COR-L47 (cell line): ENCODE measurements at places on chromosomes 2 and 18.
A peak's percentile ranks its signal among the peaks of the same experiment; 100 is the strongest.

GRCh38 chr2:118968961-118969733 is 27.2 kb downstream of the MARCO start:
- no peak for DNase-seq

GRCh38 chr2:144477957-144478311 is 42.0 kb downstream of the ZEB2 start:
- DNase-seq: no peak

- peak; percentile 70 for DNase-seq
Observed at GRCh38 chr2:33291278-33292013, 185.0 kb upstream of the RASGRP3 start.

GRCh38 chr2:201174687-201175086 is 8.3 kb upstream of the CASP10 start:
- DNase-seq: no peak

GRCh38 chr18:58988600-58988999 is 123.9 kb downstream of the ZNF532 start:
- DNase-seq: no peak

DNA sequence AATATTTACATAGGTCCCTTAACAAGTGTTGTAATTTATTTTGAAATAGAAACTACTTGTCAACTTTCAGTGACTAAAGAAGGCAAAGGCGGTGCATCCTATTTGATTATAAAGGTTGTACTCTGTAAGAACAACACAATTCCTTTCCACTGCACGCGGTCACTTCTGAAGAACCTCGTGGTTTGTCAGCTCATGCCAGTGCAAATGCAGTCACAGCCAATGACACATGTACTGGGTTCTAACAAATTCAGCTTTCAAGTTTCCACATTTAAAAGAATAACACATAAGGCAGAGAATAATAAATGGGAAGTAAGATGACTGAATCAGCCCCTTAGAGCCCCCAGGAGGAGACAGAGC is 39.7 kb downstream of the CYB5A start:
- DNase-seq: no peak

DNA sequence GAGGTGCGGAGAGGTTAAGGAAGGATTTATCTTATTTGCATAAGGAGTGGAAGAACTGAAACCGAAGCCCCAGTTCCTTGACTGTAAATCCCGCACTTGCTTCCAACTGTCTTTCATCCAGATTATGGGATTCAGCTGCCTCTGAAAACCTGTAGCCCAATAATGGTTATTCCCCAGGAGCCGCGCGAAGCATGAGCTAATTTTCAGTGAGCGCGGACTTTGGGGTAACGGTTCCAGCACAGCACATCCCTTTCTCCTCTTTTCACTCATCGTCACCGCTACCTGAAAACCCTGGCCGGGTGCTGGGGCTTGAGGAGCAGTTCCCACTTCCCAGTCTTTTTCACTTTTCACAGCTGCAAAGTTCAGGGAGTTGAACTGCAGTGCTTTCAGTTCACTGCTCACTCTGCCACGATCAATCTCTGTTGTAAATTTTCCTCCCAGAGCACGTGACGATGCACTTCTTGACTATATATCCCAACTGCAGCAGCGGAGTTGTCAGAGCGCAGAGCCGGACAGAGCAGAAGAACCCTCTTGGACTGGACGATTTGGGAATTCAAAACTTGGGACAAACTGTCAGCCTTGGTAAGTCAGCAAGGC is at the start of gene KCNE4:
Gene KCNE4 (plus strand): TSS at position 498 of the 597 bp plus-strand sequence. CDS start 641 bp downstream, outside the sequence.
- DNase-seq: no peak

GRCh38 chr2:182915369-182916326 is 49.2 kb upstream of the FRZB start:
- no peak for DNase-seq

GRCh38 chr2:130756053-130756873 is 923 bp downstream of the AMER3 start:
- DNase-seq: no peak

DNA sequence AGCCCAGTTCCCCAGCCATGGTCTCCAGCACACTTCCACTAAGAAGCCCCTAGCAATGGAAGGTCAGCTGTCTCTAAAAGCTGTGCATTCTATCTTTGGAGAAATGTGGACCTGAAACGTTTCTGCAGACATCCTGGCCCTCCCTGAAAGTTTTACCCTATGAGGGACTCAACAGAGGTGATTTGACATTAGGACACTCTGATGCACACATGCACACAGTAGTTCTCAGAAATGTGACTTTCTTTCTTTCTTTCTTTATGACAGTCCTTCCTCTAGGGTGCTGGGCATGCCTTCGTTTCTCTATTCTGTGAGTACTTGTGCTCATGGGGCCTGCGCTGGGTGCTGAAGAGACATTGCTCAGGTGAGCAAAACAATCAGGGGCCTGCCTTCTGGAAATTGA is 857.3 kb downstream of the RNF144A start:
- DNase-seq: no peak

- DNase-seq: no peak
Observed at GRCh38 chr2:55134316-55134706, 84.1 kb upstream of the RTN4 start.

DNA sequence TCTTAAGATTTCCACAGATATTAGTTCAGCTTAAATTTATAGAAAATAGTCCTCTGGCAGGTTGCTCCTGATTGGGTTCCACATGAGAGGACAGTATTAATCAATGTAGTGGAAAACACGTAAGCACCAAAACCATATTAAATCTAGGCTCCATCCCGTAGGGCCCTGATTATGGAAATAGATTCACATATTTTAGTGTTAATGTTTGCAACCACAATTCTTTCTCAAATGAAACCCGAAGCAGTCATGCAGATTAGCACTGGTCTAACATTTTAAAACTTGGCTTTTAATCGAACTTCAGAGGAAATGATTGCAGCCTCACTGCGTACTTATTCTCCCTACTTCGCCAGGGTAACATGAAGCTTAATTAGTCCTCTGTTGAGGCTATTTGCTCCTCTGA is 60.9 kb downstream of the METTL4 start:
- DNase-seq: no peak

DNA sequence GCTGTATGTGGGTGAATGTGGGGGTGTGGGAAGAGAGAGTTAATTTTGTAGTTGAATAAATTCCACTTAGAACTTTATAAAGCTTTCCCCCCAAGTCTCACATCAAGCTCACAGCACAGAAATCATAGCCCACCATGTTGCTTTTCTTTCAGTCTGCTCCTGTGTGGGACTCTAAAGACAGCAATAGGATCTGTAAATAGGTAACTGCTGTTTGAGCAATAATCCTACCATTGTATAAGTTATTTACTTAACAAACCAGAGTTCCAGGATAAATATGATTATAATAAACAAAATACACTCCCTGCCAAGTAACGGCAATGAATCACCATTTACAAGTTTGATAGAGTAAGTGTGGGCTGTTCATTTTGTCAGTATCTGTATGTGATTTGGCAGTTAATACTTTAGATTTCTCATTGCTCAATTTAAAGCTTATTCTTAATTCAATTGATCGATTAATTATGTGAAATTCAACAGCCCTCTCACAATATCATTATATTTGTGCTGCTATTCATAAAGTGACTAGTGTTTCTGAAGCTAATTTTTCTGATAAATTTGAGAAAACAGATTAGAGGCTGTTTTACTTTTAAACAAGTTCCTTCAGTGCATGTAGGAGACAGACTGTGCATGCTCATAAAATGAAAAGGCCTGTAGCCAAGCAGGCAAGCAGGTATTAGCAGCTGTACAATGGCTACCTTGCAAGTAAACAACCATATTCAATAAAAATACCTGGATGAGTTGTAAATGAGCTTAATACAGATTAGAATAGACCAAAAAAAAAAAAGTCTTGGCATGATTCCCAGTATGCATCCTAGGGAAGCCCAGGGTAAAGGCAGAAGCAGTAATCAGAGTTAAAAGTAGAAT is 142.7 kb downstream of the PDE11A start:
- peak; percentile 50 for DNase-seq

GRCh38 chr18:68323921-68324320 is 391.0 kb downstream of the TMX3 start:
- no peak for DNase-seq

DNA sequence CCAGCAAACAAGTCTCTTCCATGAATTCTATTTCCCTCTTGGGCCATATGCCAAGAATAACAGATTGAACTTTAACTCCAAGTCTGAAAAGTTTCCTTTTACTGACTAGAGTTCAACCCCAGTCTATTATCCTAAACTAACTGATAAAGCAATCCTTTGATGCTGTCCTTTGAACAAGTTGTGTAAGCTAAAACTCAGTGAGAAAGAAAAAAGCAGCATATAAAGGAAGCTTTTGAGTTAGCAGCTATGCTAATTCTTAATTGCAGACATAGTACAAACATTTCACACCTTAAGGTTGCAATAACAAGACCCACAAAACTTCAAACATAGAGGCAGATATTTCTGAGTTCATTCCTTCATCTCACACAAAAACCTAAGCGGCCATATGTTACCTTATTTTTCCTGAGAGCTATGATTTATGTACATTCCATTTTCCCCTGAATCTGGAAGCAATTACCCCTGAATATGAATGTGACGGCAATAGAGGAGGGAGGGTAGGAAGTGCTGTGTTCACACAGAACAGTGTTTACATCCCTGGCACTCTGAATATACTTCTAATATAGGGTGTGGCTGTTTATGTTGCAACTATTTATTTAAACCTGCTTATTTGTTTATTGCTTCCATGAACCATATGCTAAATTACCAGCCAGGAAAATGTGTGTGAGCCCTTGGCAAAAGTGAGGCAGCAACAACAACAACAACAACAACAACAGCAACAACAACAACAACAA is 180.6 kb downstream of the IRS1 start:
- DNase-seq: peak; percentile 1

- DNase-seq: no peak
Observed at GRCh38 chr18:13630716-13631268, 95.6 kb downstream of the FAM210A start.

DNA sequence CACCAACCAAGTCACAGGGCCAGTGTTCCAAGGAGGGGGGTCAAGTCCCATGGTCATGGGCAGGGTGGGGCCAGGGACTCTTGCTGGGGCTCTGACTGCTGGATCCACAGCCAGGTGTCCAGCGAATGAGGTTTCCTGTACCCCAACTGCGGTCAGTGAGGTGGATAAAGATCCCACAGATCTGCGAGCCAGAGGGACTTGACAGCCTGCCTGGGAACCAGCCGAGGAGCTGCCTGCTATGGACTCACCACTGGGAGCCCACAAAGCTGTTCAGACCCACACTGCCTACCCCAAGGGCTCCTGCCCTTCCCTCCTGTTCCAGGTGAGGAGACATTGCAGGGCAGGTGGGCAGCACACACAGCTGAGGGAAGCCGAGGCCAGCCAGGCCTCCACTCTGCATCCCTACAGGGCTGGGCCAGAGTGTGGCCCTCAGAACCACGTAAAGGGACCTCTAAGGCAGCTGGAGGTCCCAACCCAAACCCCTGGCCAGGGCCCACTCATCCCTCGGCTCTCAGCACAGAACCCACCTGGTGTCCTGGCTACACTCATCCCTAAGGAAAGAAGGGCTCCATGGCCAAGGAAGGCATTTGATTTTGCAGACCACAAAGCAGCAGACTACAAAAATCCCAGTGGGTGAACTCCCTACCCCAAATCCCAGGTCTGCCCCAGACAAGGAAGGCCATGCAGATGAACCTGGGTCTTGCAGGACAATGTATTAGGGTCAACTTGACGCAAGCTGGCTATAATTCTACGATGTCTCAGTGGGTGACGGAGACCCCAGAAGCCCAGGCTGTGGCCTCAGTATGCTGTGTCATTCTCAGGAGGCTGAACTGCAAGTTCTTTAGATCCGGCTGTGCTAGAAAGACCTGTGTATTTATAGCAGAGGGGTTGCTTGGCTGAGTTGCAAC is 209.2 kb downstream of the MGAT5 start:
- DNase-seq: no peak

DNA sequence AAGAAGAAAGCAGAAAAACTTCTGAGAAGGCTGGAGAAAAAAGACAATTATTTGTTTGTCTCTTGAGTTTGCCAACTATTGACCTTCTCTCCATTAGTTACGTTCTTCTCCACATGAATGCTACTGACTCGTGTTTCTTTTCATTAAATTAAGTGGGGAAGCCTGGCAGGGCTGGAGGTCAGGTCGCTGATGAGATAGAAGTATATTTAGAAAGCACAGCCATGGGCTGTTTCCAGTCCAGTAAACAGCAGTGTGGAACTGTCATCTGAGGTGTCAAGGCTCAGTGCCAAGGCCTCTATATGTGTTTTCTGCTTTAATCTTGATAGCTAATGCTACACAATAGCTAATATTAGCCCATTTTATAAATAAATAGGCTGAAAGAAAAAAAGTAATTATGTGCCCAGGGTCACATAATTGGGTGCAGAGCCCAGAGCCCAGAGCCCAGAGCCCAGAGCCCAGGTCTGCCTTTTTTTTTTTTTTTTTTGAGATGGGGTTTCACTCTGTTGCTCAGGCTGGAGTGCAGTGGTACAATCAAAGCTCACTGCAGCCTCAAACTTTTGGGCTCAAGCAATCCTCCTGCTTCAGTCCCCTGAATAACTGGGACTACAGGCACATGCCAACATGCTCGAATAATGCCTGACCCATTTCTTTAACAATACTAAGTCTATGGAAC is 6.3 kb downstream of the MSGN1 start:
- no peak for DNase-seq

DNA sequence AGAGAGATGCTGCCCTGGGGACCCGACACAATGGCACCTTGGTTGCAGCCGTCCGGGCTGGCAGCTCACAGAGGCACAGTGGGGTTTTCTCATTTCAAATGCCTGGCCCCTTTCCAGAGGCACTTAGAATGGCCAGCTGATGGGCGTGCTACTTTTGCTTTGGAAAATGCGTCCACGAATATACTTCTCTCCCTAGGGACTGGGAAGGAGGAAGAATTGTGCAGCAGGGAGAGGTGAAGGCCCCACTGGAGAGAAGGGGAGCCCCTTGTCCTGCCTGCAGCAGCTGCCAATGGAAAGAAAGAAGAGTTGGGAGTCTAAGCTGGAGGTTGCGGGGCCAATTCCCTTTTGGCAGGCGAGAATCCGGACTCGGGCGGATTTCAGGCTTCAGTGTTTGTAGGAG is 1.1 kb upstream of the MAL start:
- peak; percentile 45 for DNase-seq

DNA sequence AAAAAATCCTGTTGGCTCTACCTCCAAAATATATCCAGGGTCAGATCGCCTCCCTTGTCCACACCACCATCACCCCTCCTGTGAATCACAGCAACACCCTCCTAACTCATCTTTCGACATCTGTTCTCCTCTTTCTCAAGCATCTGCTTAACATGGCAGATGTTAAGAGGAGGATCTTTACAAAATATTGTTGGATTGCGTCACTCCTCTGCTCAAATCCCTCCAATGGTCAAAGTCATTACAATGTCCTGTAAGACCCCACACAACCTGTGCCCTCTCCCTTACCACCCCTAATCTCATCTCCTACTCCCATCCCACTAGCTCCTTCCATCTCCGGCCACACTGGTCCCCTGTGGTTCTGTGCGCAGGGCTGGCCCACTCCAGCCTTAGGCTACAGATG is 36.8 kb upstream of the GBX2 start:
- no peak for DNase-seq

- no peak for DNase-seq
Observed at GRCh38 chr18:32958746-32959145, 185.9 kb upstream of the KLHL14 start.
